Esophagus muscularis mucosa (tissue), 4 donors: ENCODE measurements at places on chromosomes 1 and 21. TPM values are rescaled to one million over a fixed set of nuclear protein-coding genes. Genes with fewer than 3 reads are reported as not detected.
A peak's percentile ranks its signal among the peaks of the same experiment; 100 is the strongest.

Gene PEAR1
- total RNA-seq = 12.6 TPM

Gene VASH2
- 2.9 TPM for total RNA-seq

Gene UFC1
- 86.1 TPM for total RNA-seq

- H3K4me1 ChIP-seq = peaks cover 100% of the 10 kb centered on the region
- H3K27ac ChIP-seq = peak overlapping the region; percentile 91
- peaks cover 8% of the 10 kb centered on the region for H3K36me3 ChIP-seq
- H3K27me3 ChIP-seq = no peaks in the 10 kb centered on the region
- DNase-seq = no peak
- H3K4me3 ChIP-seq = peak overlapping the region; percentile 16
Measured at GRCh38 chr1:2236695-2237677, 8.9 kb downstream of the SKI start.

- no peaks in the 10 kb centered on the region for H3K36me3 ChIP-seq
- DNase-seq = no peak
- H3K27me3 ChIP-seq = no peaks in the 10 kb centered on the region
- no peak overlapping the region for H3K4me3 ChIP-seq
- peaks cover 17% of the 10 kb centered on the region for H3K4me1 ChIP-seq
Measured at GRCh38 chr1:3133686-3134085, 64.7 kb downstream of the PRDM16 start.

GRCh38 chr1:31985430-31985829, 28.2 kb upstream of the KHDRBS1 start:
- DNase-seq = no peak
- H3K36me3 ChIP-seq = no peaks in the 10 kb centered on the region
- peaks cover 11% of the 10 kb centered on the region for H3K4me1 ChIP-seq
- H3K27ac ChIP-seq = peak overlapping the region; percentile 57
- H3K4me3 ChIP-seq = no peak overlapping the region
- H3K27me3 ChIP-seq = no peaks in the 10 kb centered on the region

DNA sequence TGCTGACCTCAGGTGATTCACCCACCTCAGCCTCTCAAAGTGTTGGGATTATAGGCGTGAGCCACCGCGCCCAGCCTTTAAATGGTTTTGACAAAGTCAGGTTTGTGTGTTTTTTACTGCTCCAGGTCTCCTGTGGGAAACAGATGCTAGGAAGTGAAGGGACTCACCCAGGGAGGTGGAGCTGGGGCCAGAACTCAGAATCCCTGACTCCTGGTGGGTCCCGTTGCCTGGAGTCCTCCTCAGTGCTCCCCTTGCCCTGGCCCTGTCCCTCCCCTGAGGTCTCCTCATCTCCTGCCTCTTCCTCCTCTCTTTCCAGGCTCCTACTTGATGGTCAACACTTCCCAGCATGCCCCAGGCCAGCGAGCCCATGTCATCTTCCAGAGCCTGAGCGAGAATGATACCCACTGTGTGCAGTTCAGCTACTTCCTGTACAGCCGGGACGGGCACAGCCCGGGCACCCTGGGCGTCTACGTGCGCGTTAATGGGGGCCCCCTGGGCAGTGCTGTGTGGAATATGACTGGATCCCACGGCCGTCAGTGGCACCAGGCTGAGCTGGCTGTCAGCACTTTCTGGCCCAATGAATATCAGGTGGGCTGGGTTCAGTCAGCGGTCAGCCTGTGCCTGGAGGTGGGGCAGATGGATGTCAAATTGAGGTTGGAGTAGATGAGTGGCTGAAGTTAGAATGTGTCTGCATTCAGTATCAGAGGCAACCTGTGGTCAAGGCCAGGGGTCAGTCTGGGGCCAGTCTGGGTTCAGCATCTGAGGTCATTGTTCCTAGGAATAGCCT, 22.1 kb downstream of the PTPRU start:
- H3K27ac ChIP-seq = no peak overlapping the region
- no peak for DNase-seq
- no peaks in the 10 kb centered on the region for H3K36me3 ChIP-seq
